ENCODE measurements at places on chromosomes 1 and 21. TPM values are rescaled to one million over a fixed set of nuclear protein-coding genes. Genes with fewer than 3 reads are reported as not detected.

DNA sequence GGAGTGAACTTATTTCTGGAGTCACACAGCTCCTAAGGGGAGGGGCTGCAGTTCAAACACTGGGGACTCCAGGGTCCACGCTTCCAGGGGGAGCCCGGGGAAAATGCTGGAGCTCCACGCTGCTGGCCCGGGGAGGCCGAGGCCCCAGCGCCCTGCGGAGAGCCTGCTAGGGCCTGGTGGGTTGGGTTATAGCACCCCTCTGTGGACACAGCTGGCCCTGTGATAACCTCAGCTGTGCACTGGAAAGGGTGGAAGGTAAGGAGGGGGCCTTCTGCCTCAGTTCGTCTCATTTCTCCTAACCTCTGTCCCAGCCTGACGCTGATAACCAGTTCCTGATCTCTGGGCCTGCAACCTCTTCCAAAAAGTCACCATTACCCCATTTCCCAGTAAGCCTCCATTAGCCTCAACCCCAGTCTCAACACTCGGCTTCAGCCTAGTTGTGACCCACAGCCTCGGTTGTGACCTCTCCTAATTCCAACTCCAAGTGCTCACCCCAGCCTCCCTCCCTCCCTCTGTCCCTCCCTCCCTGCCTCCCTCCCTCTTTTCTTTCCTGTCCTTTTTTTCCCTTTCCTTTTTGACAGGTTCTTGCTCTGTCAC is 7.1 kb downstream of the NBL1 start:
- DNase-seq: peak; percentile 66

GRCh38 chr1:114671011-114671938 is 1.4 kb upstream of the DENND2C start:
- DNase-seq: no peak

Gene TSTD1
- polyA plus RNA-seq: 15.3 TPM

Gene PPIAL4G
- polyA plus RNA-seq: not detected
